ENCODE measurements at places on chromosomes 12 and 14. TPM values are rescaled to one million over a fixed set of nuclear protein-coding genes. Genes with fewer than 3 reads are reported as not detected.

DNA sequence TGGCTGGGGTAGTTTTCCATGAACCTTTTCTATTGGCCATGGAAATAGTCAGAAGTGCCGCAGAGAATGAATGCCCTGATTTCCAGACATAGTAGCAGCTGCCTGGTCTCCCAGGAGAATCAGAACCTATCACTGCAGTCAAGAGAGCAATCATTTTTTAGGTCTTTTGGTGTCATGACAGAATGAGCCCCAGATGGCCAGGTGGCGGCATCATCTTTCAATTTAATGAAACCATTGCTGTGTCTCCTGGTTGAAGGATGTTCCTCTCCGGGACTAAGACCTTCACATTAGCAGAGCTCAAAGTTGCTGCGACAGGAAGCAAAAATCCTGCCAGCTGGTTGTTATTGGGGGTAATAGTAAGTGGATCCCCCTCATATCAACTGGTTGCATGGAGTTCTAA is 18.8 kb downstream of the TNFAIP2 start:
- DNase-seq = no peak

DNA sequence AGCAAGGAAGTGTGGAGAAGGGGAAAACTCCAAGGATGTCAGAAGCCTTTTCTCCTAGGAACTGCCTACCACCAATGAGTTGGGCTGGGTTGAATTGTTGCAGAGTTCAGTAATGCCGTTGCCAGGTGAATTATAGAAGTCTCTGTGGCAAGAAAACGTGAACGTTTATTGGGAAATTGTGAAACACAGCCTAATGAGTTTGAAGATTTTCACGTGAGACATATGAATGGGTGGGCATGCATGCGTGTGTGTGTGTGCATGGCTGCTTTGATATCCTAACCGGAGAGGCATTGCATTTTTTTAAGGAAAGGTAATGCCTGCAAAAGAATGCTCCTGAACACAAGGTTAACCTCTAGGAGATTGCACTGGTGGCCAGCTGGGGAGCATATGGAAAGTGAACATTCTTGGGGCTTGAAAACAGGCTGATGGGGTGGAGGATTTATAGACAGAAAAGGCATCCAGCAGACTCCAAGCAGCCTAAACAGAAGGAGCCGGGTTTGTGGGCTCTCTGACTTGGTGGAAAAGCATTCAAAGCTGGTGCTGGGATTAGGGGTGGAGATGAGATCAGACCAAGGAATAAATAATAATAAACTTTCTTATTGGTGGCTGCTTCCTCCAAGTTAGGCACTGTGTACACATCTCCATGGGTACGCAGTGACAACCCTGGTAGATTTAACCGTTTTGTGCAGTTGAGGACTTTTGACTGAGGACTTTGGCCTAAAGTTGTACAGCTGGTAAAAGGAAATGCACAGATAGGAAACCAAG is 67.8 kb downstream of the NTF3 start:
- DNase-seq = peak; percentile 59

DNA sequence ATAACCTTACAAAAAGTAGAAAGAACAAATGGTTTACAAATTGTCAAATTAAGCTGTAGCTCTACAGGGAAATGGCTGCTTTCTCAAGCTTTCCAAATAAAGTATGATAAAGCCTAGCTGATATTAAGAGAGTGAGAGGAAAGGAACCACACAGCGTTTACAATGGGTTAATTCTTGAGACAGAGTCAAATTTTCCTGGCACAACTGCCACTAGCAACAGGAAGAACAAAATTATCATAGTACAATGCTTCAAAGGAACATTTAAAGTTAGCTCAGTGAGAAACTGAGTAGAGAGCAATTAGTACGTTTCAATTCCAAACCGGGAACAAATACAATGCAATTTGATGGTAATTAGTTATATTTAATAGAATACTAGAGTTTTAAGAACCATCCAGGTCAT is 116.0 kb downstream of the PPP1R12A start:
- DNase-seq = peak; percentile 32

- DNase-seq = no peak
These were observed 32.4 kb downstream of the BICD1 start for GRCh38 chr12:32139064-32139421.

Gene GPR132
- total RNA-seq = under 0.01 TPM

Gene OASL
- 24.8 TPM for total RNA-seq

Gene ADAM21
- not detected for total RNA-seq

Data from stomach (tissue), 19 donors.